SHP77 (cell line): ENCODE measurements at places on chromosomes 13 and 19.
A peak's percentile ranks its signal among the peaks of the same experiment; 100 is the strongest.

GRCh38 chr13:29654384-29654783, 58.9 kb upstream of the SLC7A1 start:
- no peak for DNase-seq

DNA sequence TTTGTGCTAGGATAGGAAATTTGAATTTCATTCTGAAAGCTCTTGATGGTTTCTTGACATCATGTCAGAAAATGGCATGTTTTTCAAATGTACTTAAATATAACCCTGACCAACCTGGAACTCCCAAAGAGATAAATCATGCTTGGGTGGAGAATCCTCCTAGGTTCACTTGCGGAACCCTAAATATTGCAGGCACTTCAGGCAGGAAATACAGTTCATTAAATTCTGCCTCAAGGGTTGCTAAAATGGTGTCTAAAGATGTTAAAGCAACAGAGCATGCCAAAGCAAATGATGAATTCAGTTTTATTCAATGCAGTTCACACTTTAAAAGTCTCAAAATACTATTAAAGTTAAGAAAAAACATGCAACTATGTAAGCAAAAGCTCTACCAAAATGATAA, 415.9 kb downstream of the SLITRK6 start:
- peak; percentile 23 for DNase-seq

GRCh38 chr13:29852472-29853054, 2.1 kb upstream of the UBL3 start:
- DNase-seq, result no peak

GRCh38 chr13:49368688-49369087, 75.2 kb downstream of the CAB39L start:
- DNase-seq, result no peak

DNA sequence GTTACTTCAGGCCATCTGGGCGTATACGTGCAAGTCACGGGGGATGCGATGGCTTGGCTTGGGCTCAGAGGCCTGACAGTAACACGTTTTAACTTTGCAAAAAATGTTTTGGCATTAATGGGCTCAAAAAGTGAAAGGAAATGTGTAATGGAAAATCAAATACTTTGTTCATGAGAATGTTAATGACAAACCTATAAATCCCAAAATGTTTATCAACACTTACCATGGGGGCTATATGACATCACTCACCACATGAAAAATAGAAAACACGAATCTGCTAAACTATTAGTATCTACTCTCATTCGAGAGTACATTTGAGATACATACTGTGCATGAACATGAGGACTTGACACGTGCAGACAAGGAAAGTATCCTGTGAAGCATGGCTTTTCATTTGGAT, 91.7 kb downstream of the FAM216B start:
- no peak for DNase-seq

DNA sequence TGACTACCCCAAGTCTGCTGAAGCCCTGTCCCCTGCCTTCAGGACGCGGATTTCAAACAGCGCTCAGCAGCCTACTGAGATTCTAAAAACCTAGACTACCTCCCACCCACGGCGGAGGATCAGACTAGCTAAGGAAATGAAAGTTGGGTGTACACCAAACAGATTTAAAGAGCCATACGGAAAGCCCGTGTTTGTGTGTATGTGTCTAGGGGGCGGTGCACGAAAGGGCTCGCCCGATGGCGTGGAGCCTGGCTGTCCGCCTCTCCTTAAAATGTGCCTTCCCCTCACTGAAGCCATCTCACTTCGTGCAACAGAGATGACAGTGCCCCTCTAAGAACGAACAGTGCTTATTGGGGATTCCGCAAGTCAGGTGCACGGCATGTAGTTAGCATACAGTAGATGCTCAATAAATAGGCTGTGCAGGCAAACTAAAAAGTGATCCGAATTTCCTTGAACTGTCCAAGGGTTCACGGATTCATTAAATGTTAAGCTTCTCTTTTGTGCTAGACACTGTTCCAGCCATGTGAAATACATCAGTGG, 639 bp downstream of the LENG1 start:
- no peak for DNase-seq

DNA sequence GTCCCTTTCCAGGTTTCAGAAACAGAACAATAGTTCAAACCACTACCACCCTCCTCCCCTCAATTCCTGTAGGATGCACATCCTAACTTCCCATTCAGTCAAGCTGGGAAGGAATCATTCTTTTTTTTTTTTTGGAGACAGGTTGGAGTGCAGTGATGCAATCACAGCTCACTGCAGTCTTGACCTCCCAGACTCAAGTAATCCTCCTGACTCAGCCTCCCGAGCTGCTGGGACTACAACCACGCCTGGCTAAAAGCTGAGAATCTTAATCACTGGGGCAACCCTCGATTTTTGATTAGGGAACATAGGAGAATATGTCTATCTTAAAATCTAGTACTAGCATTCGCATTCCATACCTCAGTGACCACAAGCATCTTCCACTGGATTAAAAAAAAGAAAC, 146.2 kb downstream of the ABCC4 start:
- no peak for DNase-seq

DNA sequence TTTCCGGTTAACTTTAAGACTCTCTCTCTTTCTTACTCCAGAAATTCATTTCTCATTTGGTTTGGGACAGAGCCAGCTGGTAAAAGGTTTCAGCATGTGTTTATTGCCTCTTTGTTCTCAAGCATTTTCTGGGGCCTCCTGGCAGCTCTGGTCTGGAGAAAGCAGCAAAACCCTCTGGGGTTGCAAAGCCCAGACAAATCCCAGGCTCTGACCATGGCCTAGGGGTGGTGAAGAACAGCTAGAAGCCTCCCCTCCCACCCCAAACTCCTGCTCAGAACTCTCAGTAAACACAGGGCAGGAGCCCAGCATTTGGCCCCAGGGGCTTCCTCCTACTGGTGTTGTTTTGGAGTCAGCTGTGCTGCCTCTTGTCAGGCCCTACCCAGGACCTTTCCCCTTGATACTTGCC, 124.2 kb upstream of the SERP2 start:
- no peak for DNase-seq

- peak; percentile 23 for DNase-seq
Measured at GRCh38 chr13:42594481-42595252, 20.7 kb downstream of the TNFSF11 start.

GRCh38 chr19:13748169-13748828, 16.0 kb upstream of the MRI1 start:
- DNase-seq, result peak; percentile 7

- peak; percentile 7 for DNase-seq
Measured at GRCh38 chr13:78121459-78122348, 203.1 kb upstream of the EDNRB start.

GRCh38 chr19:14699641-14700040, 9.8 kb downstream of the ZNF333 start:
- DNase-seq, result no peak

- no peak for DNase-seq
Measured at GRCh38 chr13:28136916-28137315, 1.4 kb upstream of the PAN3 start.

- no peak for DNase-seq
Measured at GRCh38 chr13:45917019-45917418, 65.5 kb upstream of the SIAH3 start.

DNA sequence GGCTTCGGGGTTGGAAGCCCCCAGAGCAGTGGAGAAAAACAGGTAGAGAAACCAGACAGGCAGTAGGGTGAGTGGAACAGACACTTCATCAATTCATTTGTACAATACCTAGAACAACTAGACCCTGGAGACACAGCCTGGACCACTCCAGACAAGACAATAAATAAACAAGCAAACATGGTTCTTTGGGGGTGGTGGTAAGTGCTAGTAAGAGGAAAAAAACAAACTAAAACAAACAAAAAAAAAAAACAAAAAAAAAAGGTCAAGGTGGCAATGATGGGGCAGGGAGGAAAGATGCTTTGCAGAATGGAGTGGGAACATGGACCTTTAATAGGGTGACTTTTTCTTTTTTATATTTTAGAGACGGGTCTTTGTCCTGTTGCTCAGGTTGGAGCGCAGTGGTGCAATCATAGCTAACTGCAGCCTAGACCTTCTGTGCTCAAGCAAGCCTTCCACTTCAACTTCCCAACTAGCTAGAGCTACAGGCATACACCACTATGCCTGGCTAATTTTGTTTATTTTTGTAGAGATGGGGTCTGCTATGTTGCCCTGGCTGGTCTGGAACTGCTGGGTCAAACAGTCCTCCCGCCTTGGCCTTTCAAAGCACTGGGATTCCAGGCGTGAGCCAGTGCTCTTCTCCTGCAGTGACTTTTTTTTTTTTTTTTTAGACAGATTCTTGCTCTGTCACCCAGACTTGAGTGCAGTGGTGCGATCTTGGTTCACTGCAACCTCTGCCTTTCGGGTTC, 3.1 kb downstream of the JUNB start:
- no peak for DNase-seq

DNA sequence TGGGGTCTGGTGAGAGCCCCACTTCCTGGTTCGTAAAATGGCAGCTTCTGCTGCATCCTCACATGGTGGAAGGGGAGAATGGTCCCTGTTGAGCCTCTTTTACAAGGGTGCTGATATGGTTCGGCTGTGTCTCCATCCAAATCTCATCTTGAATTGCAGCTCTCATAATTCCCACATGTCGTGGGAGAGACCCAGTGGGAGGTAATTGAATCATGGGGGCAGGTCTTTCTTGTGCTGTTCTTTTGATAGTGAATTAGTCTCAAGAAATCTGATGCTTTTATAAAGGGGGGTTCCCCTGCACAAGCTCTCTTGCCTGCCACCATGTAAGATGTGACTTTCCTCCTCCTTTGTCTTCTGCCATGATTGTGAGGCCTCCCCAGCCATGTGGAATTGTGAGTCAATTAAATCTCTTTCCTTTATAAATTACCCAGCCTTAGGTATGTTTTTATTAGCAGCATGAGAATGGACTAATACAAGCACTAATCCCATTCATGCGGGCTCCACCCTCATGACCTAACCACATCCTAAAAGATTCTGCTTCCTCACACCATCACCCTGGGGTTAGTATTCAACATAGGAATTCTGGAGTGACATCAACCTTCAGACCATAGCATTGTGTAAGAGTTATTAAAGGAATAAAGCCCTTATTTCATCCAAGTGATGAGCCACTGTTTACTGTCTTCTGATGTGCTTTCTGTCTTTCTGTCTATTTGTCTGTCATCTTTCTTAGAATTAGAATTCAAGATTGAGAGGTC, 159.0 kb upstream of the IRS2 start:
- DNase-seq, result no peak

- DNase-seq, result no peak
Measured at GRCh38 chr19:49770529-49770928, 3.7 kb downstream of the AP2A1 start.

GRCh38 chr13:98992355-98992754, 14.5 kb upstream of the DOCK9 start:
- no peak for DNase-seq

GRCh38 chr13:85303630-85304029, 495.6 kb downstream of the SLITRK6 start:
- no peak for DNase-seq

DNA sequence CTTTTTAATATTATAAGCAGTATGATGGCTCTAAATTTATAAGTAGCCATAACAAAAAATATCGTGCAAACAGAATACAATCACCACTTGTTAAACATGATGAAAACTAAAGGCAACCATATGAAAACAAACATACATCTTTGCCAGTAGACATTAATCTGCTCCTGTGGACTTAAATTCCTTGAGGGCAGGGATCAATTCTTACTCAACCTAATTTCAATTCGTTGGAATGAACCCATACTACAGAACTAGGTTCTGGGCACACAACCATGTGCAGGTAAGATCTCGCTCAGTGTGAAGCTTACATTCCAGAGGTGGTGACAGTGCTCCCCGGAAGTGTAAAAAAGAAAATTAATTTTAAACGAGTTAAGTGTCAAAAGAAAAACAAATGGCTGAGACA, 13.4 kb downstream of the TBC1D4 start:
- DNase-seq, result no peak

- DNase-seq, result no peak
Measured at GRCh38 chr13:92716749-92717148, 509.9 kb upstream of the GPC6 start.

GRCh38 chr13:86922936-86923335, 748.2 kb upstream of the SLITRK5 start:
- no peak for DNase-seq

DNA sequence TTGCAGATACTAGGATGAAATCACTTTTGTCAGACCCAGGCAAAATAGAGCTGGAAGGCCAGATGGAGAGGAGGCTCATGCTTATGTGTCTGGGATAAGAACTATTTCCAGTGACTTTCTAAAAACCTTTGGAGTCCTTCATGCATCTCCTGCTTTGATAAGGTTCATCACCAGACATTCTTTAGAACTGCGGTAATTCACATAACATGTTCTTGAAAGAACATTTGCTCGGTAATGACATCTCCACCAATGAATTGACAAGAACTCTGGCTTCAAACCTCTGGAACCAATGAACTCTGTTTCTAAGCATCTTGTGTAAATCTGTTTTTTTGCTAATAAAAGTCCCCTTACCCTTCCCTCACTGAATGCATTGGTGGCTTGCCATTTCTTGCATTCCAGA, 112.0 kb upstream of the KL start:
- DNase-seq, result no peak

GRCh38 chr13:39773833-39774232, 118.4 kb downstream of the COG6 start:
- no peak for DNase-seq

DNA sequence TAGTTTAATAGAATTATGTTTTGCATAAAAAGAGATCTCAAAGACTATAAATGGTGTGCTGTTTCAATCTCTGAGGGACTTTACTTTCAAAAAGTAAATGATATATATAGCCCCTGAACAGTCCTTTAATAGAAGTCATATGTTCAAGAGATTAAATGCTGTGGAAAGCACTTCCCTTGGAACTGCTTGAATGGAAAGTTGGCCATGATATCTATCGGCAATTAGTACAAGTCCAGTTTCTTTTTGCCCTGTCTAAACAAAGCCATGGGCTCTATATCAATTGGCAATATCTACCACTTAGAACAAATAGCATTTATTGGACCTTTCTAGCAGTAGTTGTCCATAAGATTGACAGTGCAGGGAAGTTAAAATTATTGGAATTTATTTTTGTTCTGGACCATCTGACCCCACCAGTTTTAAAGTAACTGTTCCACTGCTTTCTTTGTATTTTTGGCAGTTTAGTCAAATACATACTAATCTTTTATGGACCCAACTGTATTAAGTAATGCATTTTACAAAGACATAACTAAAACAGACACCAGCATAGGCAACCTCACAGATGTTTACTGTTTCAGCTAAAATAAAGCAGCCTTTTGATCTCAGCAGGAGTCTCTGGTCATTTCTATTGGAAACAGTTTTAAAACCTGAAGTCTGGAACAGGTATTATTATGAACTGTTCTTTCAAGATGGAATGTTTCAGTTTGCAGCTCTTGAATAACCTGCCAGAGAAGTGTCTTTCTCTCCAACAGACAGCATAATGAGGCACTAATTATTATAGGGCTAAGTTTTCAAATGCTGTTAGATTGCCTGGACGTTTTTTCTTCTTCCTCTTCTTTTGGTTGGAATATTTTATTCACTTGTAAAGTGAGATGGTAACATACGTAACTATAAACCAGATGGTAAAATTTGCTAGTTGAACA, 282.6 kb downstream of the DCLK1 start:
- no peak for DNase-seq

DNA sequence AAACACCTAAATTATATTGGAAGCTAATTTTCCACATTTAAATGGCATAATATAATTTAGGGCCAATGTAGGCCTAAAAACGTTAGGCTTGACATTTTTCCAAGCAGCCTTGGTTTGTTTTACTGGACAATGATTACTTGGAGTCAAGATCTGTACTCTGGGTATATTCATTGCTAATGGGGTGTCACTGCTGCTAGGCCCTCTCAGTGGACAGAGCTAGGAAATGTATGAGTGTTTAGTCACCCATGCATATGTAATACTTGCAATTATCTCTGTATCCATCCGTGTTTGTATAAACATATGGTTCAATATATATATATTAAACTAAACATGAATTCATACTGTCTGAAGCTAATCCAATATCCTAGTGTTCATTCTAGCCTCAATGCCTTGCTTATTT, 598.1 kb downstream of the DCT start:
- no peak for DNase-seq
